GF-D8 (cell line): ENCODE measurements at places on chromosomes 6 and 20.

DNA sequence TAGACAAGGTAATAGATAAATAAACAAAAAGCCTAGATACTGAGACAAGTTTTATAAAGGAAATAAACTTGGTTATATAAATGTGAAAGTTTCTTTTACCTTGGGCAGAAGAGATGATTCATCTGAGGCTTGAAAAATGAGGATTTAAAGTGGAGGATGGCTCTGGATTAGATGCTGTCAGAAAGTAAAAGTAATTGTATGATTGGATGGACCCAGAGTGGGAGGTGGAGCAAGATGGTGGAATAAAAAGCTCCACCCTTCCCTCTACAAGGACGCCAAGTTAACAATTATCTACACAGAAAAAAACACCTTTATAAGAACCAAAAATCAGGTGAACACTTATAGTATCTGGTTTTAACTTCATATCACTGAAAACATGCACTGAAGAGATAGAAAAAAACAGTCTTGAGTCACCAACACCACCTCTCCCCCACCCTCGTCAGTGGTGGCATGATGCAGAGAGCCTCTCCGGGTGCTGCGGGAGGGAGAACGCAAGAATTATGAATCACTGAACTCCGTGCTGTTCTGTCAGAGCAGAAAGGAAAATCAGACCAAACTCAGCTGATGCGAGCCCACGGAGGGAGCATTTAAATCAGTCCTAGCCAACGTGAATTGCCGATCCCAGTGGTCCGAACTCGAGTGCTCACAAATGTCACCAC lies 84.7 kb upstream of the GJE1 start:
- DNase-seq = no peak

DNA sequence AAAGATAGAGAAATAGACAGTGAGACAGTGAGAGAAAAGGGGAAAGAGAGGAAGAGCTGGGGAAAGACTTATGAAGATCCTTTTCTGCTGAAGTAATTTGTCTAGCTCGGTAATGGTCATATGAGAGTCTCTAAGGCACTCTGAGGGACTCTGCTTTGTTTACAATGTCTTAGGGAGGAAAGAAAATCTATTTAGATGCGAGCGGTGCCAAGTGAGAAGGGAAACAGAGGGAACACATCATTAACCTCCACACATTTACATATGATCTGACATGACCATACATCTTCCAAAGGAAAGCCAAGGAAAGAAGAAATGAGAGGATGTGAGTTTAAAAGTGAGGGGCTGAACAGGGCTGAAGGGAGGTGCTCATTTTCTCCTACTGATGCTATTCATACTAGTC lies 862.3 kb upstream of the CITED2 start:
- no peak for DNase-seq

DNA sequence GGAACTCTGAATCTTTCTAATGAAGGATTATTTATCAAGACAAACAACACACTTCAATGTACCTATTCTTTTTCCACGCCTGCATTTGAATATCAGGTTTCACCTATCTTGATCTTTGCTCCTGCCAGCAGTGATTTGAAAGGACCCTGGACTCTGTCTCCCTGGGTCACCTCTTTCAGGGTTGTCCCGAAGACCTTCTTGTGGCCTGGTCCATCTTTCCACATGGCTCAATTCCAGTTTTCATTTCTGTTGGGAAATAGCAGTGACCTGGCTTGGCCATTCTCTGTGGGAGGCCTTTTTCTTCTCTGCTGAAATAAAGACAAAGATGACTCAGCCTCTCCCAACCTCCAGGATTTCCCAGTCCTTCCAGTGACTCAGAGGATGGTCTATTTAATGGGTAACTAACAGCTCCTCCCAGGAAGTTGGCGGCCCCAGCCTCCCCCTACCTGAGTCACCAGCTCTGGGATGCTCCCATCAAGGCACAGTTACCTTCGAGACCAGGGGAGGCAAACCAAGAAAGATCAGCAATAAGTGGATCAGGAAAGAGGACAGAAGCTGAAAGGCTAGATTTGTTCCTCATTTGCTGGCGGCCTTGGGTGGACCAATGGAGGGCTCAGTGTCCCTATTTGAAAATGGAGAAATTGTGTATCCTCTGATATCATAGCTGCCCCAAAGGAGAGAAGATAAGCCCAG lies 120.2 kb upstream of the RNF24 start:
- DNase-seq = no peak

DNA sequence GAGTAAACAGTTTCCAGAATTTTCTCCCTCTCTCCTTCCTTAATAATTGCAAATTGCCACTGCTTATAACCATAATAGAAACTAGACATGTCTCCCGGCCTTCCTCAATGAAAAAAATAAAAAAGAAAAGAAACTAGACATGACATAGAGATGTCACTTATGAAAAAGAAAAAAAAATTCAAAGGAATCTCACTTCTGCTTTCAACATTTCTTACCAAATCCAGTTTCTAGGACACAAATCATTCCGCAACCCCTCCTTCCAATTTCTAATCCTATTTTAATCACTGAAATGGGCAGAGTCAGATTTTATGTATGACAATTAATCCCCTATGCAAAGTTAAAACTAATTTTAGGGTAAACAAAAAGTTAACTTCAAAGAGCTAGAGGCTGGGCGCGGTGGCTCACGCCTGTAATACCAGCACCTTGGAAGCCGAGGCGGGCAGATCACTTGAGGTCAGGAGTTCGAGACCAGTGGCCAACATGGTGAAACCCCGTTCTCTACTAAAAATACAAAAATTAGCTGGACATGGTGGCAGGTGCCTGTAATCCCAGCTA lies 40.1 kb upstream of the EEF1A1 start:
- DNase-seq = no peak

DNA sequence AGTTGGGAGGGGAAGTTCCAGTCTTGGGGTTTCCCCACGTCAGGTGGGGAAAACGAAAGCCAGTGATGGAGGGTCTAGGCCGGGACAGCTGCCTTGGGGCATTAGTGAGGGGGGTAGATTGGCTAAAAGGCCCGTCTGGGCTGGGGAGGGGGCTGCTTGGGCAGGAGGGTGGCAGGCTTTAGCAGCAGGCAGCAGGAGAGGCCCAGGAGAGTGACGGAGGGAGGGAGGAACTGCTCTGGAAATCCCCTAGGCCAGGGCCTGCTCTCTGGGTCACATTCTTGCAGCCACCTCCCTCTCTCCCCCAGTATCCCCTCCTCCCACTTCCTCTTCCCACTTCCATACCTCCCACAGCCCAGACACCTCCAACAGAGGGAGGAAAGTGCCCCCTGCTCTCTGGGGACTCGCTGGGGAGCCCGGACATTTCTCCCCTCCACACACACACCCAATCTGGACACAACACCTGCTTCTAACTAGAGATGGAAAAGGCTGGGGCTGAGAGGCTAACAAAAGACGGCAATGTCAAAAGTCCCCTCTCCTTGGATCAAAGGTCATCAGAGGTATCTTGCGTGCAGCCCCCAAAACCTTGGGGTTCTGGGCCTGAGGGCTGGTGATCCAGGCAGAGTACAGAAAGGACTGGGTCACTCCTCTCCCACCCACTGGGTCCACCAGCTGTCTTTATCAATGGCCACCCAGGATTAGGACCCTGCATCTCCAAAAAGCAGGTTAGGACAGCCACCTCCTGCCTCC lies 1.8 kb downstream of the NFKBIE start:
- DNase-seq = no peak

- no peak for DNase-seq
Measured at GRCh38 chr6:27720607-27721580, 191.3 kb downstream of the OR2B2 start.

DNA sequence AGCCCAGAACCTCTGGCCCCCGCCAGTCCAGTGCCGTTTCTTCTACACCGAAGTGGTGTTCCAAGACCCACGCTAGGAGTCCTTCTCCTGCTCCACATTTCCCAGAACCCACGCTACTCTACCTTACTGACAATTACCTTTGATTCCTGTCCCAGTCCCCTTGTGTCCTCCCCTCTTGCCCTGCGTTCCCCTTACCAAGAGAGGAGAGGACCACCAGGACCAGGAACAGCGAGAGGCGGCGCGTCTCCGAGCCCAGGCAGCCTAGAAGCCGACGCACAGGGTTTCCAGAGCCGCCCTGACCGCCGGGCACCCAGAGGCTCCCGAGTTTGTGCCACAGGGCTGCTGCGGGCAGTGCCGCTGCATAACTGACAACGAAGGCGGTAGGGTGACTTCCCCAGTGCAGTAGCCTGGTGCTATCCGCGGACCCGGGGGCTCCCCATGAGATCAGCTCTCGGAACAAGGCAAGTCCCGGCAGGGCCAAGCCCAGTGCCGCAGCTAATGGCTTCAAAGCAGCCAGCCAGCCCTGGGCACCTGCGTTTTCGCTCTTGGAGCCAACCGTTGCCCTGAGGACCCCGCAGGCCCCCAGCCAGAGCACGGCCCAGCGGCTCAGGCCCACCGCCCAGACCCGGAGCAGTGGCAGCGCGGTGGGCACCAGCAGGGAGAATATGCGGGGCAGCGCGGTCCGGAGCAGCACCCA lies 512 bp downstream of the TAP1 start:
- no peak for DNase-seq
